ENCODE measurements at places on chromosomes 16 and 17.

DNA sequence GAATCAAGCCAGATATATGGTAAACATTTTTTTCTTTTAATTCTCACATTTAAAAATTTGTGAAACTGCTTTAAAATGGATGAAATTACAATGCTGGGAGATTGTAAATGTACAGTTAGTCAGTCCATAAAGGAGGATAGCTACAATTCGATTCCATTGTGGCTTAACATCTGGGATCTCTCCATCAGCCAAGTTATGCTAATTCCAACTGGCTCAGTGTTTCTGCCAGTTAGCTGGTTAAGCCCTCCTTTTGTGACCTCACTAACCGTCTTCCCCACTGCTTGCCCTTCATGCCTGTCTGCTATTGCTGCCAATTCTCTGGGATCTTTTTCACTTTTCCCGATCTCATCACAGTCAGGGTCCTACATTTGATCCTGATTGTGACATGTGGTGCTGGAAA lies 1347.6 kb downstream of the CDH11 start:
- no peak for DNase-seq

DNA sequence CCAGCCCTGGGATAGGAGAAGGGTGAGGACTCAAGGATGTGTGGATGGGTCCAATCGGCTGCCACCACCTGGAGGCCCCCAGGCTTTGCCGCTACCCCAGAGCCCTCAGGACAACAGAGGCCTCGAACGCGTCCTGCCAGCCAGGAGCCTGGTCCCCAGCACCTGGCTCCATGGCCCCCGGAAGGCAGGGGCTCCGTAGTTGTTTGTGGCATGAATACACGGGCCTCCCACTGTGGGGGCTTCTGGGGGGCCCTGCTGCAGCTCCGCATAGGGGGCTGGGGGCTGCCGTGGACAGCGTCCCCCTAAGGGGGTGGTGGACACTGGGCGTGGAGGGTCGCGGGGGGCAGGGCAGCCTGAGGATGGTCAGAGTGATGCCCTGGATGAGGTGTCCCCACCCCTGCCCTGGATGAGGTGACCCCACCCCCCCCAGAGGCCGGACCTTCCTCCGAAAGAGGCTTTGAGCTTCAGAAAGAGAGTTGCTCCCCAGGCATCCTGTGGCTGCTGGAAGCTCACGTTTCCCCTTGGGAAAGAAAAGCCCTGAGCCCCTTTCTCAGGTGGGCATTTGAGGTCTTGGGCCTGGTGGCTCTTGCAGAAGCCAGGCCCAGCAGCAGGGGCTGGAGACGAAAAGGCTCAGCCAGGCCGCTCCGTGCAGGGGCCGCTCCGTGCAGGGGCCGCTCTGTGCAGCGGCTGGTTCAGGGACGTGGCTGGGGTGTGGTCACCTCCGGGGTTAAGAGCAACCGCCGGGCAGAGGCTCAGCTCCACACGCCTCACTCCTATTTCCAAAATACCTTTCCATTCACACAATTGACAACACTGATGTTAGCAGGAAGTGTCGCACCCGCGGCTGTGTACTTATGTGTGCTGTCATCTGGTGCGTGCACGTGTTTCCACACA lies 40.3 kb upstream of the GNG13 start:
- DNase-seq: no peak

GRCh38 chr16:62256406-62256805 lies 220.2 kb upstream of the CDH8 start:
- no peak for DNase-seq

GRCh38 chr16:24535827-24536226 lies 3.5 kb upstream of the RBBP6 start:
- DNase-seq: no peak

GRCh38 chr17:21041741-21042457 lies 912 bp downstream of the USP22 start:
- no peak for DNase-seq

DNA sequence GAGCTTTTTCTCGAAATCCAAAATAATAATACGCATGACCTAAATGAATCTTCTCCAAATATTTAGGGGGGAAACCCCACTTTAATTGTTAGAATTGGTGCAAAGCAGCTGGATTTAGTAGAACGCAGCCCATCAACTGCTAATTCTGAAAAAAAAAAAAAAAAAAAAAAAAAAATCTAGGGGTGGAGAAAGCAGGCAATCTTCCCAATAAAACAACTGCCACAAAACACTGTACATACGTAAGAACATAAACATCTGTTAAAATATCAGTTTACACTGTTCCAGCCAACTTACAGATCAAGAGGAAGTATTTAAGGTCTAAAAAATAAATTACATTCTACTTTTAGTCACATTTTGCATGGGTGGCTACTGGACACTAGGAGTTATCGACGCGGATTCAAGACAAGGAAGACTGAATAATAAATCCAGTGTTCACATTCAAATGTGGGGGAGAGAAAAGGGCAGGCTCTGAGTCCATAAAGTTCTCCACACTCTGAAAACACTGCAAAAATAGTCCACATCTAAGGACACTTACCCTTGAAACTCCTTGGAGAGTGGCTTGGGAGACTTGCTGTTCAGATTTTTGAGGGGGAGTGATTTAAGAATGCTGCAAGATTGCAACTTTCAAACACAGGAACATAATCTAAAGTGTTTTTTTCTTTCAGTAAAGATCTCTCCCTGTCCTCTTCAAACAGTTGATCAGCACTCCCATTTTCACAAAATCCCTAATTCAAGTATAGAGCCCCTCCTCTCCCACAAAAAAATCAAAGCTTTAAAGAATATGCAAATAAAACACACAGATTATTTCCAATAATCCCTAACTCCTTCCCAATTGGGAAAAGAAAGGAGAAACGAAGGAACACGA lies 1.3 kb downstream of the APPBP2 start:
- no peak for DNase-seq

DNA sequence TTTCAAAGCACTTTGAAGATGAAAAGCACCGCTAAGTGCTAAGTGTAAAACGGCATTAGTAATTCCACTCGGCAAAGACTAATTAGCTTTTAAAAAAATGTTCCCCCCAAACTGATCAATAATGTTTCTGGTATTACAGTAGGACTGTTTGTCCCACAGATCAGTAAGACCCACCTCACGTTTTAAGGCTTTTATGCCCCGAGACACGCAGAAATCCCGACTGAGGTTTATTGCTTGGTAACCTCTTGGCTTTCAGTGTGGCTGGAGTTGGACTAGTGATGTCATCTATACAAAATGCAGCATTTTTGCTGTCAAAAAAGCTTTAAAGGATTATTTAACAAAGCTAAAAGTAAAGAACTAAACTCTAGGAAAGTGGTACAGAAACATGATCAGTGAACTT lies 414.6 kb upstream of the PSMD7 start:
- no peak for DNase-seq

- DNase-seq: no peak
These were observed 34.6 kb upstream of the MYOCD start for GRCh38 chr17:12631076-12631475.

DNA sequence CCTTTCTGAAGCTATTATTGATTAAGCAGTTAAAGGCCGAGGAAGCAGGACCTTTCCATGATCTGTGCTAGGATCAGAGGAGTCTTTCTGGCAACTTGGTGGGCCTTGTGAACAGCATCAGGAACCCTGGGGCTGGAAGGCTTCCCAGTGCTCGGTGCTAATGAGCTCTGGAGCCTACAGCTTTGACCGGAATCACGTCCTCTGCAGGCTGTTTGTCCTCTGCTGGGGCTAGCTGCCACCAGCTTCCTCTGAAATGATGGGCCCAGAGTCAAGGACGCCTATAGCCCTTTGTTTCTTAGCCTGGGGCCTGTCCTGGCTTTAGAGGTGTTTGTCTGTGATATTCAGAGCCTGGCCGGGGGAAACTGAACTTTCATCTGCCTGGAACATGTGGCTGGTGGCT lies 111.6 kb downstream of the SHISA9 start:
- no peak for DNase-seq

DNA sequence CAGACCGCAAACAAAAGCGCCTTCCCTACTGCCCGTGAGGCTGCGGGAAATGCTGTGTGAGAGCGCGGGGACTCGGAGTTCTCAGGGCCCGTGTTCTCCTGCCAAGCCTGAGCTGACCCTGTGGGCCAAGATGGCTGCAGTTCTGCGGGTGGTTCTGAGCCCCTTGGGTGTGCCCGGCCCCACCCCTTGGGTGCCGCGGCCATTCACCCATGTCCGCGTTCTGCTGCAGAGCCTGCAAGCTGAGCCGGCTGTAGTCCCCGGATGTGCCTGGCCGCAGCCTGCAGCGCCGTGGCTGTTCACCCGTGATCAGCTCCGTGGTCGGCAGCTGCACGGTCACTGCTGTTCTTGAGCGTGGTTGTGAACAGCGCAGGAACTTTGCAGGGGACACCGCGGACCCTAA lies 20.0 kb downstream of the ACSF3 start:
- DNase-seq: no peak

DNA sequence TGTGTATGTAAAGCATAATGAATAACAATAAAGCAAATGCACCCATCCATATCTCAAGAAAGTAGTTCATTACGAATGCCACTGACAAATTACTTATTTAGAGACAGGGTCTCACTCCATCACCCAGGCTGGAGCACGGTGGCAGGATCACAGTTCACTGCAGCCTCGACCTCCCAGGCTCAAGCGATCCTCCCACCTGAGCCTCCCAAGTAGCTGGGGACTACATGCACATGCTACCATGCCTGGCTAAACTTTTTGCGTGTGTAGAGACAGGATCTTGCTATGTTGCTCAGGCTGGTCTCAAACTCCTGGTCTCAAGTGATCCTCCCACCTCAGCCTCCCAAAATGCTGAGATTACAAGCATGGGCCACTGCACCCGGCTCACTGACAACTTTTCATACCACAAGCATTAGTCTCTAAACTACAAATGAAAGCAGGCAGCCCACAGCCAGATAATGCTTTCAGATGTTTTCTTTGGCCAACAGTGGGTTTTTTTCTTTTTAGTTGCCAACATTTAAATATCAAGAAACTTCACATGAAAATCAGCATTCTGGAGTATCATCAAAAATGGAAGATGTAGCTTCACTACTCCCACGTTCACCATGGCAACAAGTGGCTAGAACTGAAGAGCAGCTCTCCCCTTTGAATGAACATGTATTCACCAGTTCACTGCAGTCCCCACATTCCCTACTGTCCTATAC lies 7.7 kb downstream of the ARHGAP17 start:
- DNase-seq: no peak

GRCh38 chr16:88526008-88526905 lies 43.9 kb upstream of the ZC3H18 start:
- DNase-seq: no peak

GRCh38 chr16:22183901-22184614 lies 21.8 kb downstream of the SDR42E2 start:
- DNase-seq: no peak

GRCh38 chr16:17287166-17287800 lies 183.5 kb downstream of the XYLT1 start:
- no peak for DNase-seq

- no peak for DNase-seq
These were observed 1.8 kb downstream of the MMP15 start for GRCh38 chr16:58027161-58027915.

DNA sequence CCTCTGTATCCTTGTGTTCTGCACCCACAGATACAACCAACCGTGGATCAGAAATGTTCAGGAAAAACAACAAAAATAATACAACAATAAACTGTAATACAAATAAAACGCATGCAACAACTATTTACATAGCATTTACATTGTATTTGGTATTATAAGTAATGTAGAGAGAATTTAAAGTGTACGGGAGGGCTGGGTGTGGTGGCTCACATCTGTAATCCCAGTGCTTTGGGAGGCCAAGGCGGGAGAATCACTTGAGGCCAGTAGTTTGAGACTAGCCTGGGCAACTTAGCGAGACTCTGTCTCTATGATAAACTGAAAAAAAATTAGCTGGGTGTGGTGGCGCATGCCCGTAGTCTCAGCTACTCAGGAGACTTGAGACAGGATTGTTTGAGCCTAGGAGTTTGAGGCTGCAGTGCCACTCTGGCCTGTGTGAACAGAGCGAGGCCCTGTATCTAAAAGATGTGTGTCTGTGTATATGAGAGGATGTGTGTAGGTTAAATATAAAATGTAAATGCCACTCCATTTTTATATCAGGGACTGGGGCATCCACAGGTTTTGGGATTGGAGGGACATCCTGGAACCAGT lies 13.3 kb downstream of the SEC14L1 start:
- DNase-seq: no peak

DNA sequence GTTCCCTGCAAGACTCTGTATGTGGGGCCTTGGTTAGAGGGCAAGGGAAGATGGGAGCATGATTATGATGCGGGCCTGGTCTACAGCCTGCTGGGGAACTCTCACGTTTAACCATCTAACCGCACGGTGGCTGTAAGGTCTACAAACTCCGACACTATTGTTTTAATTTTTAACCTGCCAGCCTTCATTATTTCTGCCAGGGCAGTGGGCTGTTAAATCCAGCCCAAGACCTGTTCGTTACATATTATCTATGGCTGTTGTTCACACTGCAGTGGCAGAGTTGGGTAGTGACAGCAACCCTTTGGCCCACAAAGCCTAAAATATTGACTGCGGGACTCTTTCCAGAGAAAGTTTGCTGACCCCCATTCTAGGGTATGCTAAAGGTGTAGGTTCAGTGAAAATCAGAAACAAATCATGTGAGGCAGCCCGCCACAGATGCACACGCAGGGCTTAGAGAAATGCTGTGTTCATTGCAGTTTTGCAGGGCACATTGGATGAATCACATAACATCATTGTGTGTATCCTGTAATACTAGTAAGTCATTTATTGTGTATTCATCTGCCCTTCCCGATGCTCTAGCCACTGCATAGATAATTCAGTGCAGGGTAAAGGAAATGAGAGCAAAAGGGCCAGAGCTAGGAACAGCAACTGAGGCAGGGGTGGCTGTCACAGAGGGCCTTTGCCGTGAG lies 14.3 kb downstream of the SNX29 start:
- DNase-seq: no peak

GRCh38 chr16:49923411-49923810 lies 67.5 kb upstream of the ZNF423 start:
- no peak for DNase-seq

DNA sequence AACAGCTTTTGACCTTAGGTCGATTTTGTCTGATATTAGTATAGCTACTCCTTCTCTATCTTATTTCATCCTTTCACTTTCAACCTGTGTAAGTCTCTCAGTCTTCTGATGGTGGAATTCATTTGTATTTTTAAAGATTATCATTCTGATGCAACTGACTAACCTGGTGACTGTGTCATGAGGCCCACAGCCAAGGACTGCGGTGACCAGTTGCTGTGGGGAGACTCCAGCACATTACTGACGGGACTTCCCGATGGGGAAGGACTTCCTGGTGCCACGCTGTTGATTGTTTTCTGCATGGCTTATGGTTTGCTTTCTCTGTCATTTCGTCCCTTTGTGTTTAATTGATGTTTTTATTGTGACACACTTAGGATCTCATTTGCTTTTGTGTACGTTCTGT lies 34.2 kb downstream of the RMI2 start:
- DNase-seq: no peak

Data from non-pigmented ciliary epithelial cell (primary cell).